Adrenal gland (tissue), 19 donors: ENCODE measurements at places on chromosomes 2 and 18. TPM values are rescaled to one million over a fixed set of nuclear protein-coding genes. Genes with fewer than 3 reads are reported as not detected.

GRCh38 chr2:48247206-48247605 is 282.7 kb upstream of the STON1 start:
- DNase-seq = no peak

DNA sequence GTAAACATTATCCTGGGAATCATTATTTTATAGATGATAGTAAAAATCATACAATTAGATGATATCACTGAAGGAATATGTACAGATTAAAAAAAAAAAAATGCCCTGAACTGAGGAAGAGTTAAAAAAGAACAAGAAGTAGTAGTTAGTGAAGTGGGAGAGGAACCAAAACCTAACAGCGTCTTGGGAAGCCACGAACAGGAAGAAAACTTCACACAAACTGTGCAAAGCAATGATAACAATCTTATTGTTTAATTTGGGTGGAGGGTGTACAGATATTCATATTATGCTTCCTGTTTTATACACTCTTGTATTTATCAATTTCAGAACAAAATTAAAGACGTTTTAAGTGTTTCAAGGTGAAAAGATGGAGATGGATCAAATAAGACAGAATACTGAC is 3.5 kb downstream of the HEATR5B start:
- no peak for DNase-seq

DNA sequence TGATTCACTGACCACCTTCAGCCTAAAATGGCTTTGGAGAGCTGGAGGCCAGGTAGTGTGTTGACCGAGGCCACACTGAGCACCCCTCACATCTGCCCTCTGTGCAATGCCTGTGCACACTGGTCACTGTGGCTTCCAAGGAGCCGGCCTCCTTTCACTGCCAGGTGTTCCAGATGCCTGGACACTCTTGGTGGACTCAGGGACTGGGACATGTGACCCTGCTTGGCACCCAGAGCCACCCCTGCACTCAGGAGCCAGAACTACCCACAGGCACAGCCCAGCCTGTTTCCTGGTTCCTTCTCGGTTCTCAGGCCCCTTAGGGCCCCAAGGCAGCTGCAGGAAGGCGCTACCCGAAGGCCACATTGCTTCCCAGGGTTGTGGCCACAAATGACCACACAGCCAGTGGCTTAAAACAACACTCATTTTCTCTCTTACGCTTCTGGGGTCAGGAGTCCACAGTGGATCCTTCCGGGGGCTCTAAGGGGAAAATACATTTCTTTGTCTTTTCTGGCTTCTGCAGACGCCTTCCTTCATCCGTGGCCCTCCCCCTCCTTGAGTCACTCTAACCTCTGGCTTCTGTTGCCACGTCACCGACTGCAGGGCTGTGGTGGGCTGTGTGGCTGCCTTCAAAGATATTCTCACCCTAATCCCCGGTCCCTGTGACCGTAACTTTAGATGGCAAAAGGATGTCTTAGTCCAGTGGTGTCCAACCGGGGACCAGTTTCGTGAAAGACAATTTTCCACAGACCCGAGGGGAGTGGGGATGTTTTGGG is 78.6 kb downstream of the ASB1 start:
- no peak for DNase-seq

- DNase-seq = no peak
These were observed 96.8 kb downstream of the MCFD2 start for GRCh38 chr2:46818819-46819218.

DNA sequence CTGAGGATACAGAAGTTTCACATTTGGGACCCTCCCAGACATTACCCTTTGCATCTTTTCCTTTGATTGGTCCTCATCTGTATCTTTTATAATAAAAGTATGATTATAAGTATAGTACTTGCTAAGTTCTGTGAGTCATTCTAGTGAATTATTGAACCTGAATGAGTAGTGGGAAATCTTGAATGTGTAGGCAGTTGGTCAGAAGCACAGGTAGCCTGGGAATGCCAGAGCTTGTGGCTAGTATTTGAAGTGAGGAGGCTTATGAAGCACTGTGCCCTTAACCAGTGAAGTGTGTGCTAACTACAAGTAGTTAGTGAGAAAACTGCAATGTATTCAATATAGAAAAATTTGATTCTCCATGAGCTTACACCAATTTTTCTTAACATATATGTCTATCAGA is 257.6 kb downstream of the GRB14 start:
- no peak for DNase-seq

The CNTNAP5 gene
- total RNA-seq = 0.08 TPM

The HOXD13 gene
- not detected for total RNA-seq

The LOXL3 gene
- 12.1 TPM for total RNA-seq
